ENCODE measurements at places on chromosomes 3 and 15. TPM values are rescaled to one million over a fixed set of nuclear protein-coding genes. Genes with fewer than 3 reads are reported as not detected.

- no peak for DNase-seq
Measured at GRCh38 chr3:13642597-13642996, 93.7 kb downstream of the FBLN2 start.

The GABRG3 gene
- 4.5 TPM for total RNA-seq

DNA sequence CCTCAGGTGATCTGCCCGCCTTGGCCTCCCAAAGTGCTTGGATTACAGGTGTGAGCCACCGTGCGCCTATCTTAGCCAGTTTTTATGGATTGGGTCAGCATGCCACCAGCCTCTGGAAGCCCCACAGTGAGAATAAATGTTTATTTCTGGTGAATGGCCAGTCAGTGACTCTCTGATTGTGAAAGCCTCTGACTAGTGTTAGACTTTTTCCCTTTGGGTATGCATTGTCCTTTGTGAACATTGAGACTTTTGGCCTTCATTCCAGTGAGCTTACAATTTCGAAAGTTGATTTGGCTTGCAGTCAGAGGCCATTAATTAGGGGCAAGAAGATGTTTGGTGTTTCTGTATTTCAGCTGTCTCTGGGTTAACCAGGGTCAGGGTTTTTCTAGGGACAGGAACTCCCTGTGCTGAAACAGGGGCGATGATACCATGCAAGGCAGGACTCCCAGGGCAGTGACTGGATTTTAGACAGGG, 274.5 kb upstream of the C2CD4B start:
- DNase-seq: no peak

- DNase-seq: no peak
Measured at GRCh38 chr15:27864086-27864485, 235.0 kb downstream of the OCA2 start.

The PYGO1 gene
- total RNA-seq: 22.0 TPM

DNA sequence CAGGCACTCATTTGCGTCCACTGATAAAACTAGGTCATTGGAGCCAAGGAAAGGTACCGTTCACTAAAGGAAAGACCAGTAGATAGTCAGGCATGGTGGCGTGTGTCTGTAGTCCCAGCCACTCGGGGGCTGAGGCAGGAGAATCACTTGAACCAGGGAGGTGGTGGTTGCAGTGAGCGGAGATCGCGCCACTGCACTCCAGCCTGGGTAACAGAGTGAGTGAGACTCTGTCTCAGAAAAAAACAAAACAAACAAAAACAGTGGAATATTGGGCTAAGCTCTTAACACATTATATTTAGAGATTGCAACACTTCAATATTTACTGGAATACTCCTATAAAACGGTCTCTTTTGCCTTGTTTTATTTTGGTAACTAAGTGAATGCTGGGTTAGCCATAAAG, 17.4 kb downstream of the MAP2K1 start:
- no peak for DNase-seq

The TRA2B gene
- total RNA-seq: 304 TPM

GRCh38 chr15:51368751-51369450, 27.4 kb downstream of the GLDN start:
- DNase-seq: no peak

- DNase-seq: no peak
Measured at GRCh38 chr3:57391767-57392166, 99.3 kb upstream of the ASB14 start.

DNA sequence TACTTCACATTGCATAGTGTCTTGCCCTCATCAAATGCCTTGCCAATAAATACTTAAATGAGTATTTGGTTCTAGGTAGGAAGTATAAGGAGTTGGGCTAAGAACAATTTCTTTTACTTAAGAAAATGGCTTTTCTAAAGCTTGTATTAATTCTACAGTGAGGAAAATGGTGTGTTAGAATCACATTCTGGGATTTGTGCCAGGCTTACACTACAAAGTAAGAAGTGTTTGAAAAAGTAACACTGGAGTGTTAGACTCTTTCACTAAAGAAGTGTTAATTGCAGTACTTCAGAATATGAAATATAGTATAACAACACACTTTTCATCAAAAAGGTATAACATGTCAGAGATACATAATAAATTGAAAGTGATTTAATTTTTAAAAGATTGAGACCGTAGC, 328.7 kb downstream of the C3orf38 start:
- no peak for DNase-seq

The SHC4 gene
- 1.2 TPM for total RNA-seq

GRCh38 chr3:37620071-37620635, 241.5 kb upstream of the CTDSPL start:
- peak; percentile 9 for DNase-seq

The KLHL18 gene
- 11.8 TPM for total RNA-seq

GRCh38 chr15:66682246-66682645, 19.8 kb upstream of the SMAD6 start:
- DNase-seq: no peak

The GOLGA6L2 gene
- total RNA-seq: not detected

GRCh38 chr3:134517791-134518190, 31.9 kb downstream of the CEP63 start:
- no peak for DNase-seq

DNA sequence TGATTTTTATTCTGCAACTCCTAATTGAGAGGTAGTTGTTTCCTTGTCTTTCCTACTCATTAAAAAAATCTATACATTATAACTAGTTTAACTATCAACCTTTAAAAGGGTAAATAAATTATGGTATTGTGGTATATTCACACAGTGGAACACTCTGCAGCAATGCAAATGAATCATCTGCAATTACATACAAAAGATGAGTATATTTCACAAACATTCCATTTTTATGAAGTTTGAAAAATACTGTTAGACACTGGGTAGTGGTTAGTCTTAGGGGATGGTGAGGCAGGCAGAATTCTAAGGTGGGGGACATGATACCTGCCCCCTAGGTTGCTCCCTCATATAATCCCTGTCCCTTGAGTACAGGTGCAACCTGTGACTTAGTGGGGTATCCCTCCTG, 44.0 kb upstream of the MAGI1 start:
- no peak for DNase-seq

Measured in SJCRH30 (cell line).